ENCODE measurements at places on chromosomes 2 and 18.

DNA sequence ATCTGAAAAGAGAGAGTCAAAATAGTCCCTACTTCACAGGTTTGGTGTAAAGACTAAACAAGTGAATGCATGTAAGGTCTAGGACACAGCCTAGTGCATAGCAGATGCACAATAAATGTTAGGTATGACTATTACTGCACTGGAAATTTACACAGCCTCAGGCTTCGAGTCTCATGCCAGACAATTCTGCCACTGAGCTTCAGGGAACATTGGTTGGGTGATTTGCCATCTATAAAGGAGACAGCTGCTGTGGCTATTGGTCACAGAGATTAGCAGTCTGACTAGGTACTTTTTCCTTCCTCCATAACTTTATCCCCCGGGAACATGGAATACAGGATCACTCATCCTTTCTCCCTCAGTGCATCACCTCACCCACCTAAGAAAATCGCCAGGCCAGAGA lies 89.2 kb downstream of the FAM124B start:
- no peak for DNase-seq

DNA sequence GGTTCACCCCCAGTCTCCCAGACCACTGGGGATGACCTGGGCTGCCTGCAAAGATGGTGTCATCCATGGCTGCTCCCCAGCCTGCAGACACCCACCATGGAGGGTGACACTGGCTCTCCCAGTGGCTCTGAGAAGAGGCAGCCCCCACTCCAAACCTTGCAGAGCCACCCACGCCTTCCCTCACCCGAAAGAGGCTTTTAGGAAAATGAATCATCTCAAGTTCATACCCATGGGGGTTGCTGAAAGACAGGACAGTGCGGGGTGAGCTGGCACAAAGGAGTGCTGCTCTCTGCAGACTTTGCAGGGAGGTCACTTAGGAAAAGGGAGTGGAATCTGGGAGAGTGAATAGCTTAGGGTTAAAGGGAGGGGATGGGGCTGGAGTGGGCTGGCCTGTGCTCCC lies 36.4 kb downstream of the MPHOSPH10 start:
- no peak for DNase-seq

GRCh38 chr2:224865016-224865415 lies 148.9 kb upstream of the CCDC195 start:
- no peak for DNase-seq

GRCh38 chr2:69964353-69964841 lies 3.0 kb upstream of the ASPRV1 start:
- DNase-seq, result no peak

DNA sequence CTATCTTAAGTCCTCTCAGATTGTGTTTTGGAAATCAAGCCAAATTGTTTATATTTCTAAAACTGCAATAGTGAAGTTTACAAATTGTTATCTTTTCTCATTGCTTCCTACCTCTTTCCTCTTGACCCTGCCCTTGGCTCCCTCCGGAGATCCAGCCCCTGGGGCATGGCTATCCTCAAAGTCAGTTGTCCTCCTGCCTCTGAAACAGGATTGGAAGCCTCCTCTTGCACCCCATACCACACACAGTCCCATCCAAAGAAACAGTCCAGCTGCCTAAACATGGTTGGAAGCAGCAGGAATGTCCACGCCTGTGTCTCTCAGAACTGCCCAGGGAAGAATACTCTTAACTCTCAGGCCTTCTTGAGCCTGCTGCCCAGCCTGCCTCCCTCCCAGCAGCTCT lies 30.1 kb upstream of the COL6A3 start:
- no peak for DNase-seq

GRCh38 chr2:117273009-117273671 lies 541.4 kb upstream of the DDX18 start:
- no peak for DNase-seq

GRCh38 chr18:60053747-60054304 lies 154.0 kb downstream of the PMAIP1 start:
- DNase-seq, result no peak

DNA sequence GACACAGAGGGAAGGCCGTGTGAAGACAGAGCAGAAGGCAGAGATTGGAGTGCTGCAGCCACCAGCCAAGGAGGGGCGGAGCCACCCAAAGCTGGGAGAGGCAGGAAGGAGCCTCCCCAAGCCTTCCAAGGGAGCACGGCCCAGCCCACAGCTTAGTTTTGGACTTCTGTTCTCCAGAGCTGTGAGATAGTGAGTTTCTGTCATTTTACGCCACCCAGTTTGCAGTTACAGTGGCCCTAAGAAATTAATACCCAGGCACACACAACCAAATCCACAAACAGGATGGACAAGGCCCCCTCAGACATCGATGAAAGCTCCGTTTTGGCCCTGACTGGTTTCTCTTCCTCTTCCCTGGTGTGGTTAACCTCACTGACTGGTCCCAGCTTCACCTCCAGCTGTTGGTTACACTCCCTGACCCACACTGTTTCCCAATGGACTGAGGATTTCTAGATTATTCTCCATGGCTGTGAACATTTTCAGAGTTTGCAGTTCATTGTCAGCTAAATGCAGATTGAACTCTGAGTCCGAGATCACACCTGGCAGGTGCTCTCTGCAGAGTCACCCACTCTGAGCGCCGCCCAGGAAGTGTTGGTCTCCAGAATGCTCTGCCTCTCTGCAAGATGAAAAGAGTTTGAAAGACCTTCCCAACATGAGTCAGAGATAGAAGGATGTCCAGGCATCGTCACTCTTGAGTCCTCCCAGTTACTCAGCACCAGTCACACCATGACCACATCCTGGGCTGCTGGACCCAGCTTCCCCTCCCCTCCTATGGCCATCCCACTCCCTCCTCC lies 100.2 kb downstream of the TWIST2 start:
- no peak for DNase-seq

DNA sequence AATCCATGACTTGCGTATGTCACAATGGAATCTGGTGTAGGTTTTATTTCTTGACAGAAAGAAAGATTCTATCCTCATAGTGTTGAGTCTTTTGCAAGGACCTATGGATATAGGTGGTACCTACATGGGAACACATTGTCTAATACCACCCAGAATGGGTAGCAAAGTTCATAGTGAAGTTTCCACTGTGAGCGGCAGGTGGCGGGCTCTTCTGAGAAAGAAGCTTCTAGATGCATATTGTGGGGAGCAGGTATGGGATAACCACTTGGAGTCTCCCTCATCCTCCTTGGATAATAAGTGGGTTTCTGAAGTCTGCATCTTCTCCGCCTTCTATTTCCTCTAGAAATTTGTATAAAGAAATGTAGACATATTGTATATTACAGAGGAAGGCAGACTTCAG lies 44.9 kb downstream of the LINC00305 start:
- DNase-seq, result no peak

- DNase-seq, result no peak
Observed at GRCh38 chr18:64972545-64972944, 778.3 kb upstream of the CDH7 start.

DNA sequence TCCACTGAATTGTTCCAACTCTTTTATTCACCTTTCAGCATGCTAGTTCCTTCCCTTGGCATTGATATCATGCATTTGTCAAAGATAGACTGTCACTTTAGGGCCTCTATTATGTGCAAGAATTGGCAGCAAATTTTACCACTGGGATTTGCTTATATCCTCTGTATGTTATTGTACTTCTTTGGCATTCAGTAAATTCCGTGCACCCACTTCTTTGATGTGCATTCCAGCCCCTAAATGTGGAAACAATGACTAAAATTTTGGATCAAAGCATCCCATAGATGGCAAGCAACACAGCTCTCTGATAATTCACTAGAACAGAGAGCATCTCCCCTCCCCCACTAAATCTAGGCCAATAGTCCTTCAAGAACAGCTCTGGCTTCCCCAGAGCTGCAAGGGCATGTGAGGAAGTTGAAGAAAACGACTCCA lies 399.0 kb upstream of the HNRNPA3 start:
- no peak for DNase-seq

DNA sequence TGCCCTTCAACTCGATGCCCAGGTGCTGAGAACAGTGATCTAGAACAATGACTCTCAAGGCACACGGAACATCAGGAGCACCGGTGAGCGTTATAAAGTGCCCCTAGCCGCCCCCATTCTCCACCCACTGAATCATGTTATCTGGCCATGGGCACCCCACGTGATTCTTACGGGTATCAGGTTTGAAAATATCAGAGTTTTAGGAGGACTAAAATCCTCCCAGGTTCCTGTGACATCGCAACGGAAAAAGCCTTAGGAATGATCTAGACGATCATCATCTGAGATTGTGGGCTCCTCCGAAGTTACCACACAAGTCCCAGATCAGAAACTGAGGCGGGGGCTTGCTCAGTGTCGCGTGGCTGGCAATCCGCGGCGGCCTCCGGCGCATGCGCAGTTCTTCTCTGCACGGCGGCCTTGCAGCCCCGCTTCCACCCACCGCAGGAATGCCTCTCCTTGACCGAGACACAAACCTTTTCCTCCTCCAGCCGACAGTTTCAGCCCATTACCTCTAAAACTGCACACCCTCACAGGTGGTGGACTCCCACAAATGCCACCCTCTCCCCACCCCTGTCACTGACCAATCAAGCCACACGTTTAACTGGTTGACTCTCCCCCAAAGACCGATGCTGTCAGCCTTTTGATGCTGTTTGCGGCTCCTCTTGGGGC lies 5.8 kb upstream of the MRPL33 start:
- no peak for DNase-seq

GRCh38 chr2:52572469-52572894 lies 1195.1 kb upstream of the CHAC2 start:
- no peak for DNase-seq

GRCh38 chr2:58047961-58048360 lies 1.4 kb downstream of the VRK2 start:
- no peak for DNase-seq

DNA sequence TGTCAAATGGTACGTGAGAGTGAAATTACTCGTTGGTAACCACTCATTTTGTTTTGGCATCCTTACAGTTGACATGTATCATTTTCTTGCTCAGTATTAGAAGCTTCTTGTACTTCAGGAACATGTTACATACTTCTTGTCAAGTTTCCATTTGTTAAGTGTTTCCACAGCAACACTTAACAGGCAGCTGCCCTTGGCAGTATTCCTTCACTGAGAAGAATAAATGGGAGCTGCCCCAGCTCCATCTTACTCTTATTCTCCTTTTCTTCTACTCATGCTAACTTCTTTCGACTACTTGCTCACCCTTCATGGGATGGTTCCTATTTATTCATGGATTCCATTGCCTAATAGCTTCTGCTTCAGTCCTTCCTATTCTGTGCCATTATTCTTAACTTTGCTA lies 60.1 kb upstream of the TUBA3E start:
- DNase-seq, result no peak

GRCh38 chr2:103462101-103462500 lies 700.3 kb downstream of the TMEM182 start:
- DNase-seq, result no peak

GRCh38 chr2:198456418-198456817 lies 652.0 kb downstream of the PLCL1 start:
- DNase-seq, result no peak

DNA sequence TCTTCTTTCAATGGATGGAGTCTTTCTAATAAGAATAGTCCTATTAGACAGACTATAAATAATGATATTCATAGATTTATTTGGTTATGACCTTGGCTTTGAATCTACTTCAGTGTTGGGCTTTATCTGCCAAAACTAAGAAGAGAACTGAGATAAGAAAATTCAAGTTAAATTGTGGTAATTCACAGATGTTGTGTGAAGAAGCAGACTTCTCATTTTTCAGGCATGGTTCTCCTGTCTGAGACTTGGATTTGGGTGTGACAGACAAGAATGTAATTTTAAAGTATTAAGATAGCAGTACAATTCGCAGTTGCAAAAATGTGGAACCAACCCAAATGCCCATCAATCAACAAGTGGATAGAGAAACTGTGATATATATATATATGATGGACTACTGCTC lies 124.7 kb downstream of the QPCT start:
- DNase-seq, result no peak

- DNase-seq, result no peak
Observed at GRCh38 chr2:190646780-190647522, 1.9 kb upstream of the NAB1 start.

DNA sequence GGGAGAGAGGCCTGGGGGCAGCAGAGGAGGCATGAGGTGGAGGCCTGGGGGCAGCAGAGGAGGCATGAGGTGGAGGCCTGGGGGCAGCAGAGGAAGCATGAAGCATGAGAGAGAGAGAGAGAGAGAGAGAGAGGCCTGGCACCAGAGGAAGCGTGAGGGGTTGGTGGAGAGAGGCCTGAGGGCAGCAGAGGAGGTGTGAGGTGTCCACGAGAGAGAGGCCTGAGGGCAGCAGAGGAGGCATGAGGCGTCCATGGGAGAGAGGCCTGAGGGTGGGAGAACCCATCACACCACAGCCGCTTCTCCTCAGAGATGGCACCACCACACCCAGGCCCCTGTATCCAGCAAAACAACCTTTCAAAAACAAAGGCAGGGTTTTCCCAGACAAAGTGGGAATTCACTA lies 55.7 kb upstream of the KCNG2 start:
- no peak for DNase-seq

DNA sequence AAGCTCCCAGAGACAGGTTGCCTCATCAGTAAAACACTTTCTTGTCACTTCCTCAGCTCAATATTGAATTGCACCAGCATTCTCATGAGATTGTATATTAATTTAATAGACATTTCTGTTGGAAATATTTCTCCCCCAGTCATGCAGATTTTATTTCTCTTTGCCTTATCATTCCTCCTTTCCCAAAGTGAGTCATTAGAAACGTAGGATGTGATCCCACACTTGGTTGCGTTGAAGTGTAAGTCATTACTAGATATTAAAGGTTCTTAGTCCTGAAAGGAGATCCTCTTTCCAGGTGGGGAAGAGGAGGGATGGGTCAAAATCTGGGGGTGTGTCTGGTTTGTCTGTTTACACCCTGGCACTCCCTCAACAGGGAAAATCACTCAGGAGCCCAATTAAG lies 438.2 kb downstream of the SLC4A3 start:
- no peak for DNase-seq

DNA sequence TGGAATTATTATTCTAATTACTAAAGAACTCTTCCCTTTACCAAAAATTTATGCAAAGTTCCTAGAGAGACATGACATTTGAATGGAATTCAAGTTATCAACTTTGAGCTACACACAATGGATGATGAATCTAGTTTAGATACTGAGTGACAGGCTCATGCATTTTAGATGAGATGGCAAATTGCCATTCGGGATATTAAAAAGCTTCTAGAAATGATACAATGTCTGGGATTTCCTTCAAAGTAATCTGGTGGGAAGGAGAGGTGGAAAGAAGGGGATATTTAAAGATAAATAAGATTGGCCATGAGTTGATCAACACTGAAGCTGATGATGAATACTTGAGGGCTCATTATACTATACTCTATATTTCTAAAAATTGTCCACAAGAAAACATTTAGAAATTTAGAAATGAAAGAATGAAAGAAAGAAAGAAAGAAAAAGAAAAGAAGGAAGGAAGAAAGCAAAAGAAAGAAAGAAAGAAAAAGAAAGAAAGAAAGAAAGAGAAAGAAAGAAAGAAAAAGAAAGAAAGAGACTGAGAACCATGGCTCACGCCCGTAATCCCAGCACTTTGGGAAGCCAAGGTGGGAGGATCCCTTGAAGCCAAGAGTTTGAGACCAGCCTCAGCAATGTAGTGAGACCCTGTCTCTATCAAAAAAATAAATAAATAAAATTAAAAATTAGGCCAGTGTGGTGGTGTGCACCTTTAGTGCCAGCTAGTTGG lies 62.6 kb upstream of the NEDD4L start:
- no peak for DNase-seq
